ENCODE measurements at places on chromosomes 2 and 18. TPM values are rescaled to one million over a fixed set of nuclear protein-coding genes. Genes with fewer than 3 reads are reported as not detected.

GRCh38 chr2:125745514-125745913 is 910.4 kb upstream of the GYPC start:
- DNase-seq = no peak
- no peaks in the 10 kb centered on the region for H3K4me1 ChIP-seq
- no peak overlapping the region for H3K4me3 ChIP-seq
- H3K27ac ChIP-seq = no peak overlapping the region
- no peaks in the 10 kb centered on the region for H3K27me3 ChIP-seq
- H3K36me3 ChIP-seq = no peaks in the 10 kb centered on the region

- H3K4me3 ChIP-seq = no peak overlapping the region
- no peaks in the 10 kb centered on the region for H3K36me3 ChIP-seq
- H3K4me1 ChIP-seq = no peaks in the 10 kb centered on the region
- no peaks in the 10 kb centered on the region for H3K27me3 ChIP-seq
- DNase-seq = no peak
- no peak overlapping the region for H3K27ac ChIP-seq
Observed at GRCh38 chr18:22300665-22301636, 116.8 kb downstream of the CTAGE1 start.

DNA sequence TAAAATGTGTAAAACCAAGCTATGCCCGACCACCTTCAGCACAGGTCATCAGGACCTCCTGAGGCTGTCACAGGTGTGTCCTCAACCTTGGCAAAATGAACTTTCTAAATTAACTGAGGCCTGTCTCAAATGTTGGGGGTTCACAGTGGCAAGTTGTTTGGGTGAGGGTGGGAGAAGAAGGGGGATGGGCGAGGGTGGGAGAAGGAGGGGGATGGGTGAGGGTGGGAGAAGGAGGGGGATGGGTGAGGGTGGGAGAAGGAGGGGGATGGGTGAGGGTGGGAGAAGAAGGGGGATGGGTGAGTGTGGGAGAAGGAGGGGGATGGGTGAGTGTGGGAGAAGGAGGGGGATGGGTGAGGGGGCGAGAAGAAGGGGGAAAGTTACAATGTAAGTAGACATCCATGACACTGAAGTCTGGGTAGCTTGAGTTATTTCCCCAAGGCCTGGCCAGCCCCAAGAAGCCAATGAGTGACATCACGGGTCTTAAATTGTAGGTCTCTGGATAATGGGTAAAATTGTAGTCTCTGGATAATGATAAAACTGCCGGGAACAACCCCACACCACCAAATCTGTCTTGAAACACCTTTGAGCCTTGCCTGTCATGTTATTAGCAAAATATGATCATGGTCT is 56.3 kb downstream of the TIMM21 start:
- no peaks in the 10 kb centered on the region for H3K27me3 ChIP-seq
- H3K27ac ChIP-seq = no peak overlapping the region
- H3K4me1 ChIP-seq = no peaks in the 10 kb centered on the region
- peak; percentile 13 for DNase-seq

Gene MAP4K4
- 179 TPM for total RNA-seq
